ENCODE measurements at places on chromosomes 4 and X.

- DNase-seq: no peak
Measured at GRCh38 chr4:186554539-186554913, 841 bp downstream of the MTNR1A start.

GRCh38 chr4:55795341-55795740, 24.2 kb upstream of the EXOC1L start:
- DNase-seq: no peak

- no peak for DNase-seq
Measured at GRCh38 chr4:26201120-26201519, 119.7 kb upstream of the RBPJ start.

GRCh38 chr4:26839016-26839415, 21.6 kb upstream of the STIM2 start:
- DNase-seq: no peak

DNA sequence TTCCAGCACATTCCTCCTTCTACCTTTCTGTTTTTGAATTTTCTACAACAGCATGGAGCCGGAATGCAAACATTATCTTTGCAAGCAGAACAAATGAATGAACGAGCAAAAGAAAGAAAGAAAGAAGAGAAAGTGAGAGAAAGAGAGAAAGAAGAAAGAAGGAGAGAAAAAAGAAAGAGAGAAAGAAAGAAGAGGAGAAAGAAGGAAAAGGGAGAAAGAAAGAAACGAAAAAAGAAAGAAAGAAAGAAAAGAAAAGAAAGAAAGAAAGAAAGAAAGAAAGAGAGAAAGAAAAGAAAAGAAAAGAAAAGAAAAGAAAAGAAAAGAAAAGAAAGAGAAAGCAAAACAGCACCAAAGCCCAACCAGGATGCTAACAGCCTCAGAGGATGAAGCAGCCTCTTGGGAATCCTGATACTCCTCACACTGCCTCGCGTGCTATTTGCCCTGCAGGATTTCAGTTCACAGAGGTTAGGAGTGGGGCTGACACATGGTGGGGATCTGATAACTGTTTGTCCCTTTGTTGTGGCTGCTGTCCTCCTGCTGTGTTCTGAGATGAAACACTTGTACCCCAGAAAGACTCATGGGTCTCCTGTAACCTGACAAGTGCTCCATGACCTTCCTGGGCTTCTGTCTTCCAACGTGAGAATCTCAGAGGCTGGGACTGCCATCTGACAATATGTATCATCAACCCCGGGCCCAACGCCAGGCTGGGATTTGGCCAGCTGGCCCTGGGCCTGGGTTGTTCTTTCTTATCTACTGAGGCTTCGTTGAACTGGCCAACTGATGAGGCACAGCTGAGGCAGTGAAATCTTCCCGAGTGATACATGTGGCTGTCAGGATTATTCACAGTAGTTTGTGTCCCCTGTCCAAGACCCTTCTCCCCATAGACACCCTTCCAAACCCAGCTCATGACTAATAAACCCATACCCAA, 61.0 kb downstream of the SEPSECS start:
- peak; percentile 83 for DNase-seq

DNA sequence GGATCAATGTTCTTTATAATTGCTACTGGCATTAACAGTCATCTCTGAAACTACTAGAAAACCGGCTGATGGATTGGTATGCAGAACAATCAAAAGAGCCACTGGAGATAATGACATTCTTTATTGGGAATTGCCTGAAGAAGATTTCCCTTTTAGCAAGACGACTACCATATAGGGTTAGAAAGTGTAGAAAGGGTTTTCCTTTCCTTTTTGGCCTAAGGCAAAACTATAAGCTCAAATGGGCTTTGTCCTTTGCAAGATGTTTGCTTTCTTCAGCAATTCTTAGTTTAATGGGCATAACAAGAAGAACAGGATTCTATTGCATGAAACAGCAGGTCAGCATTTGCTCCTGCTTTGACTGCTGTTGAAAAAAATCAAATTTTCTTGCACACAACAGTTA, 214.2 kb upstream of the PCDH10 start:
- DNase-seq: no peak

DNA sequence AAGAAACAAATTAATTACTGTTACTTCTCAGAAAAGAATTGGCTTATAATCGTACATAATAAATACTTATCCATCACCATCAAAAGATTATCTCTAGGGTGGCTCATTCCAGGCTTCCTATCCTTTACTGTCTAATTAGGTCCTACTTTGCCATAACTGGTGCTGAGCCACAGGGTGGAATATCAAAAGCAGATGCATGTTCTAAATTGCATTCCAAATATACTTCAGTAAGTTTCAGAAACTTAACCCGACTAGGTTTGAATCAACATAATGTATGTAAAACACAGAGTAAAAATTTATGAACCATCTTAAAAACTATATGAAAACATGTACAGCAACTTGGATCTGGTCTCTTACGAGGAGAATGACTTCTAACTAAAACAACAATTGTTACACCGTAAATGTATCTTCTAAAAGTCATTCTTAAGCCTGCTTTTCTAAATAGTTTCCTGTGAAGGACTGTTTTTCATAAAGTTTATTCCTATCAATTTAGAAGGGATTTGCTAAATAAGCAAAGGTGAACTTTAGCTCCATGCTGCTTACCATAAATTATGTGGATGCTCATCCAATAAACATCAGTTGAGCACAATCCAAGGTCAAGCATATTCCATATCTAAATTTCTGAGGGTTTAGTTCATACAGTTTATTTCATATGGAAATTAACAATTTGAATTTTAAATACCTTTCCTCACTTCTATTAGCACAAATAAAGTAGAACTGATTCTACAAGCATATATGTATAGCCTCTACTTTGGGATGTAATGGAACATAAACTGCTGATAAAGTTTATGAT, 13.4 kb downstream of the ZAR1 start:
- no peak for DNase-seq
